ENCODE measurements at places on chromosomes 2 and 18. TPM values are rescaled to one million over a fixed set of nuclear protein-coding genes. Genes with fewer than 3 reads are reported as not detected.

Gene VIT
- polyA plus RNA-seq = 0.18 TPM

Gene RFX8
- polyA plus RNA-seq = 0.11 TPM

Gene ACAA2
- 49.0 TPM for polyA plus RNA-seq

Gene FER1L5
- 0.09 TPM for polyA plus RNA-seq

Gene MC4R
- not detected for polyA plus RNA-seq

Gene MALL
- 97.7 TPM for polyA plus RNA-seq

Gene SLC9A4
- polyA plus RNA-seq = 0.09 TPM

Gene LHCGR
- polyA plus RNA-seq = 0.06 TPM

Gene LINC00305
- polyA plus RNA-seq = 0.44 TPM

Gene MSGN1
- not detected for polyA plus RNA-seq

Measured in lung (tissue), 17 donors.